GM13976 (cell line): ENCODE measurements at places on chromosomes 12 and 14.

DNA sequence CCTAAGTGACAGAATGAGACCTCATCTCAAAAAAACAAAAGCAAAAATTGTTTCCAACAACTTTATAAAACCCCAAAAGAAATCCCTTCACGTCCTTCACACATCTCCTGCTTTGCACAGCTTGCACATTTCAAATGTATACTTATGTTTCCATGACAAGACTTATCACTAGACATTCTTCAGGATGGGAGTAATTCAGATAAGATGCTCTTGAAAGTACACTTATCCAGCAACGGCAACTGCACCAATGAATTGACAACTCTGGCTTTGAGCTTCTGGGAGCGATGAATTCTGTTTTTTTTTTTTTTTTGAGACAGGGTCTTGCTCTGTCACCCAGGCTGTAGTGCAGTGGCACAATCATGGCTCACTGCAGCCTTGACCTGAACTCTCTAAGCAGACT, 30.8 kb upstream of the AKAP5 start:
- no peak for DNase-seq

DNA sequence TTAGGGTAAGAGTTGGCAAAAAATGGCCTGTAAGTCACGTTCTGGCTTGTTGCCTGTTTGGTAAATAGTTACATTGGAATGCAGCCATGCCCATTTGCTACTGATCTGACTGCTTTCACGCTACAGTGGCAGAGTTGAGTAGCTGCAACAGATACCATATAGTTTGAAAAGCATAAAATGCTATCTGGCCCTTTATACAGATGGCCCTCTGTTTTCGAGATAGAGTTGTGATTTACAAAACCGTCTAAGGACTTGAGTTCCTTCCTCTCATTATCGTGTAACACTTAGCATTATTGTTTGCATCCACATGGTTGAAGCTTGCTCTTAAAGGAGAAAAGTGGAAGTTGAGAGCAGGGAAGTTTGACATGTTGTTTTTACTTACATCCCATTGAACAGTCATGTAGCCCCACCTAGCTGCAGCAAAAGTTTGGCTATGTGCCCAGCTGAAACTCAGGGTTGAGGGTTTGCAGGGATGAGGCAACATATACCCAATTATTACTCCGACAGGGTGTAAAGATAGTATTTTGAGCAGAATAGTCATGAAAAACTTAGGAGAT, 11.3 kb upstream of the SCFD1 start:
- DNase-seq, result peak; percentile 34

GRCh38 chr12:1373901-1374735, 220.3 kb downstream of the FBXL14 start:
- DNase-seq, result no peak

DNA sequence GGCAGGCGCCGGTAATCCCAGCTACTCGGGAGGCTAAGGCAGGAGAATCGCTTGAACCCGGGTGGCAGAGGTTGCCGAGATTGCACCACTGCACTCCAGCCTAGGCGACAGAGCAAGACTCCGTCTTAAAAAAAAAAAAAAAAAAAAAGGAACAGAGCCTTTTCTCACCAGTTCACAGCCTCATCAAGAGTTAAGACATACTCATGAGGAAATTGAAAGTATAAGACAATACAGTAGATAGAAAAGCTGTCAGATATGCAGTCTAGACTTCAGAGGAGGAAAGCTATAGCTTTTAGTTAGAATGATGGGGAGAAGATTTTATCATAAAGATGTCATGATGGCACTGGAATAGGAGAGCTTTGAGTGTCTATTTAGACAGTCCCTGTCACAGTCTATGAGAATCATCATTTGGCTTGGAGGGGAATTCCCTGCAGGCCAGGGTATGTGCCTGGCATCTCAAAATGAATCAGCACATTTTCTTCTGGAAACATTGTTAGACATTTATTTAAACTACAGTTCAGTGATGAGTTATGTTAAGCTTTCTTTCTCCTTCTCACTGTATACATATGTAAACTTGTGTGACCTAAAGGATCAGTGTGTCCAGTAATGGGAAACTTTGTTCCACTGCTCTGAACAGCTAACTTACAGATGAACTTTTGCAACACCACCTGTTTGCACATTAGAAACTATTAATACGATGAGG, 2.9 kb upstream of the RAB35 start:
- no peak for DNase-seq

DNA sequence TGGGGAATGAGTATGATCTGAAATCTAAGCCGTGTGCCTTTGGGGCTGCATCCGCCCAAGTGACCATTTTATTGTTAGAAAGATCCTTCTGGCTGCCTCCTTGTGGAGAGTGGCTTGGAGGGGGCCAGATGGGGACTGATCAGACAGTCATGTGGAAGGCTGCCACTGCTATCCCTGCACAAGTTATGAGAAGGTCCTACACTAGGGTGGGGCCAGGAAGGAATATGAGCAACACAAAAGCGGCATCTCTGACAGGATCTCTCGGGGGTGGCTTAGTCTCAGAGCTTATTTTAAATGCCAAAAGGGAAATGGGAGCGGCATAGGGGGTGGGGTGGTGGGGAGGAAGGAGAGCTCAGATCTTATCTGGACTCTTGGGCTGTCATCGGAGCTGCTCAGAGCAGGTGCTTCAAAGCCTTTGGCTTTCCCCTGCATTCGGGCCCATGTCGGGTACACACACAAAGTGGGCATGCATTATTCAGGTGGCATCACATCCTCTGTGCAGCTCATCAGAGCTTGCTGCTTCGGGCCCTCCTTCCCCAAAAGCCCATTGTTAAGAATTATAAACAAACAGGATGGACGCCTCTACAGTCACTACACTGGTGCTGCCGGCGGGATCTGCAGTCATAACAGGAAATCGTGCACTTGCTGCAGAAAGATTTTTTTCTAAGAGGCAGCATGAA, 805.4 kb downstream of the VRK1 start:
- DNase-seq, result no peak

- DNase-seq, result no peak
These were observed 159.5 kb upstream of the HMGA2 start for GRCh38 chr12:65664715-65665250.

DNA sequence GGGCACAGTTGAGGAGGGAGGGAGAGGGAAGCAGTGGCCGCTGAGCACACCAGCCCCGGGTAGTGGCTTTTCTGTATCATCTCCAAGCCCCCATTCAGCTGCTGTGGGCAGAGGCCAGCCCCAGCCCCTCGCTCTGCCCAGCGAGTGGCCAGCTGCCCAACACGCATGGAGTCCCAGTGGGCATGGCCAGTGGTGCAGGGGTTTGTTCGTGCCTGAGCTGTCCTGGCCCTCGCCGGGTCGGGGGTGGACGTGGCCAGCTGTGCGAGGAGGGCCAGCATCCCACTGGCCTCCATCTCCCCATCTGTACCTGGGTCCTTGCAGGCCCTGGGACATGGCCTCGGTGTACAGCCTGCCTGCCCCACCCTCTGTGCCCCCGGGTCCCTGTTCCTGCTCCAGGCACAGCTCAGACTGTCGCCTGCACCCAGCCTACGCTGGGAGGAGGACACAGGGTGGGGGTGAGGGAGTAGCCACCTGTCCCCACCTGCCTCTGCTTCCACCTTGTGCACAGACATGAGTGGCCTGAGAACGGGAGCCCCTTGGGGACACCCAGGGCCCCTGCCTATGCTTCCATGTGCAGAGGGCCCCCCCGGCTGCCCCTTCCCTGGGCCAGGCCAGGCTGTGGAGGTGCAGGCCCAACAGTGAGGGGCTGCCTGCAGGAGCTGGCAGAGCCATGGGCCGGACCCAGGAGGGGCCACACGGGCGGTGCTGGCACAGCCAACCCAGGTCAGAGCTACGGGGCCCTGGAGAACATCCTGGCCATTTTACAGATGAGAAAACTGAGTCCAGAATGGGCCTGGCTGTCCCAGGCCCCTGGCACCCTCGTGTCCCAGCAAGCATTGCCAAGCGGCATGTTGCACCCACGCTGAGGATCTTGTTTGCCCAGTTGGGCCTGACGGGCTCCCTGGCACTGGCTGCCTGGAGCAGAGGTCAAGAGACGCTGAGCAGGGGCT, 4.3 kb downstream of the INF2 start:
- DNase-seq, result no peak

DNA sequence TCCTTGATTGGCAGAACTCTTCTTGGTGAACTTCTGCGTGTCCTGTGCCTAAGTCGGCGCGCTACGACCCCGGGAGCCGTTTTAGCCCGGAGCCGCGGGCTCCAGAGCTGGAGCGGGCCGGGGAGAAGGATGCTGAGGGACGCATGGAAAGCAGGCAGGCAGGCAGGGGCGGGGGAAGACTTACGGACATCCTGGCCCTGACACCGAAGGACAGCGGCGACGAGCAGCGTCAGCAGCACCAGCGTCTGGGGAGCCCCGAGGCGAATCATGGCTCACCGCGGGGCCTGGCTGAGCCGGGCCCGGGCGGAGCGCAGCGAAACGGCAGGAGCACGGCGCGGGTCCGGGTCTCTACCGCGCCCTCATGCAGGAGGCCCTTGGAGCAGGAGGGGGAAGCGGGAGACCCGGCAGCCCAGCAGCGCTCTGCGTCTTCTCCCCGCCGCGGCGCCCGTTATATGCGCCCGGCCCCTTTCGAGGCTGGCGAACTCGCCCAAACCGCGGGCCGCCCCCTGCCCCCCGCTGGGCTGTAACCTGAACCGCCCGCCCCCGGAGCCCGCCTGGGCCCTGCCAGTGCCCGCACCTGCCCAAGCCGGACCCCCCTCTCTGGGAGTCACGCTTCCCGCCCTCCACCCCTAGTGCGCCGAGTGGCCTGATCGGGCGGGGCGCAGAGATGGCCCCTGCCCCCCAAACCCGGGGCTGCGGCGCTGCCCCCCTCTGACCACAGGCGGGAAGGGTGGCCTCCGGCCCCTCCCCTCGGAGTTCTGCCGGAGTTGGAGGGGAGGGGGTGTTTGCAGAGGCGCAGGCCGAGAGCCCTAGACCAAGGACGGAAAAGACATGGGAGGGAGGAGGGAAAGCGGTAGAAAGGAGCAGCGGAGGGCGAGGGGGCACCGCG, at the start of gene COL2A1:
Gene COL2A1, minus strand, starts transcription at position 424 of the 889 bp plus-strand sequence. Its CDS starts 155 bp downstream, at position 269.
- DNase-seq, result peak; percentile 58
